PC-3 (cell line): ENCODE measurements at places on chromosomes 5 and 9. TPM values are rescaled to one million over a fixed set of nuclear protein-coding genes. Genes with fewer than 3 reads are reported as not detected.

FAM169A gene
- total RNA-seq: 10.6 and 11.2 TPM in 2 replicates

SMC2 gene
- total RNA-seq: 19.2 and 20.7 TPM in 2 replicates

SEMA6A gene
- not detected in 2 replicates for total RNA-seq

PCDHGA1 gene
- total RNA-seq: 0.04 and 0.06 TPM in 2 replicates

- no peak overlapping the region for H3K4me3 ChIP-seq
- no peak for DNase-seq
- no peaks in the 10 kb centered on the region for H3K27me3 ChIP-seq
- H3K27ac ChIP-seq: no peak overlapping the region
- no peaks in the 10 kb centered on the region for H3K36me3 ChIP-seq
Measured at GRCh38 chr5:152593388-152593787, 188.3 kb upstream of the NMUR2 start.

GRCh38 chr5:151028717-151029116 lies 8.3 kb downstream of the GPX3 start:
- no peak for DNase-seq
- no peak overlapping the region for H3K4me3 ChIP-seq
- peaks cover 38% of the 10 kb centered on the region for H3K36me3 ChIP-seq
- H3K27ac ChIP-seq: no peak overlapping the region

DNA sequence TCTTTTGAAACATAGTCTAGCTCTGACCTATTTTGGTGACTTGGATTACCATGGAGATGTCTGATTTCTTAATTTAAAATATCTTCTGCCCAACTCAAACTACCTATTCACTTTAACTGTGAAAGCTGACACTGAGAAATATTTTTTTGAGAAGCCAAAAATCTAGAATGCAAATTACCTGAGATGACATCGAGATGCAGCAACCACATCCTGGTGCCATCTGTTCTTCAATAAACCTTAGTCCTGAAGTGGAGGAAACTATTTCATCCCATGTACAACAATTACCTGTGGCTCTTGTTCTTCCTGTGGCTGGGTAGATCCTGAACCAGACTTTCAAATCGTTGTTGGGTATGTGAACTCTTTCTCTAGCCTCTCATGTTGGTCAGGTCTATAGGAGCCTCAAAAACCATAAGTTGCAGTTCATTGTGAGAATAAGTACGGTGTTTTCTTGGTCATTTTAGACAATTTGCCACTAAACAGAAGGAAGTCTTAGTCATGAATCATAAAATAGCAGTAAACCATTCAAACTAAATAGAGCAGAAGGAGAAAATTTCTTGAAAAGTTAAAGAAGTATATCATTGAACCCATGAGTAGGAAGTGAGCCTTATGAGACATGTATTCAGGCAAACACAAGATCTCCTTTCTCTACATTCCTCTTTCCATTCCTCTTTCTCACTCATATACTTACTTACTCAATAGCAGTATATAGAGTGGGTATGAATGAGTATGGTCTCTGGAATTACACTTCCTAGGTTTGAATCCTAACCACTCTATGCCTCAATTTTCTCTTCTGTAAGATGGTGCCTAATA lies 176.0 kb downstream of the HMHB1 start:
- H3K4me3 ChIP-seq: no peak overlapping the region
- H3K27me3 ChIP-seq: no peaks in the 10 kb centered on the region
- no peak overlapping the region for H3K27ac ChIP-seq
- peaks cover 22% of the 10 kb centered on the region for H3K4me1 ChIP-seq

DNA sequence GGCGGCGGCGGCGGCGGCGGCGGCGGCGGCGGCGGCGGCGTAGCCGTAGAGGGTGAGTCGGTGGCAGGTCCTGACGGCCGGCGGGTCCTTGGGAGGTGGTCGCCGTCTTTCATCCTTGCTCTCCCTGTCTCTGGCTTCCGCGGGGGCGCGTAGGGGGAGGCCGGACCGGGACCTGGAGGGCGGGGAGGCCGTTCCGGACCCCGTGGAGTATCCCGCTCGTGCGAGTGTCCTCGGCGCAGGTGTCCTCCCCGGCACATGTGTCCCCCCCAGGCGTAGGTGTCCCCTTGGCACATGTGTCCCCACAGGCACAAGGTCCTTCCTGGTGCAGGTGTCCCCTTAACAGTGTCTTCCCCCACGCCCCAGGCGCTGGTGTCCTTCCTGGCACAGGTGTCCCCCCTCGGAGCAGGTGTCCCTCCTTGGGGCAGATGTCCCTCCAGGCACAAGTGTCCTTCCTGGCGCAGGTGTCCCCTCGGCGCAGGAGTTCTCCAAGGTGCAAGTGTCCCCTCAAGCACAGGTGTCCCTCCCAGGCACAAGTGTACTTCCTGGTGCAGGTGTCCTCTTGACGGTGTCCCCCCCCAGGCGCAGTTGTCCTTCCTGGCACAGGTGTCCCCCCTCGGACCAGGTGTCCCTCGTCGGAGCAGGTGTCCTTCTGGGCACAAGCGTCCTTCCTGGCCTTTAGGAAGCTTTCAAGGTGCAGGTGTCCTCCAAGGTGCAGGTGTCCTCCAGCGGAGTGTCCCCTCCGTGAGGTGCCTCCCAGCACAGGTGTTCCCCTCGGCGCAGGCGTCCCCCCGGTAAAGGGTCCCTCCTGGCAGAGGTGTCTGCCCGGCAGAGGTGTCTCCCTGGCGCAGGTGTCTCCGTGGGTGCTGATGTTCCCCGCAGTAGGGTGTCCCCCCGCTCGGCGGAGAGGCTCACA lies 519 bp downstream of the EXOC3 start:
- H3K27ac ChIP-seq: no peak overlapping the region
- no peak for DNase-seq
- peaks cover 23% of the 10 kb centered on the region for H3K36me3 ChIP-seq
- H3K4me1 ChIP-seq: peaks cover 18% of the 10 kb centered on the region
- peak overlapping the region; percentile 94 for H3K4me3 ChIP-seq
- no peaks in the 10 kb centered on the region for H3K27me3 ChIP-seq
